ENCODE measurements at places on chromosomes 16 and 17. TPM values are rescaled to one million over a fixed set of nuclear protein-coding genes. Genes with fewer than 3 reads are reported as not detected.
A peak's percentile ranks its signal among the peaks of the same experiment; 100 is the strongest.

DNA sequence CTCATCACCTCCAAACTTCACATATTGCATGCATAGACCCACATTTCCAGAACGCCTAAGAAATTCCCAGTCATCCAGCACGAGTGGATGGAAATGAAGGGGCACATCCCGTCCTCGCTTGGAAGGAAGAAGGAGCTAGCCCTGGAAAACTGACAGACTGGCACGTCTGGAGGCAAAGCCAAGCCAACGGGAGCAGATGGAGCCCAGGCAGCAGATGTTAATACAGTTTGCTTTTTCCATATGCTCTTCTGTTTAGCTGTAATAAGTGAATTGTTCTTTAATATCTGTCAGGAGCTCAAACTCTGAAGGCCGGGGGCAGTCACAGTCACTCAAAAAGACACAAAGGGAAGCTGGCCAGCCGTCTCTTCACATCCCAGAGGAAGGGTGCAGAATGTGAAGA is 187.7 kb downstream of the XYLT1 start:
- no peak for DNase-seq

The RHBDL1 gene
- 5.5 TPM for total RNA-seq

DNA sequence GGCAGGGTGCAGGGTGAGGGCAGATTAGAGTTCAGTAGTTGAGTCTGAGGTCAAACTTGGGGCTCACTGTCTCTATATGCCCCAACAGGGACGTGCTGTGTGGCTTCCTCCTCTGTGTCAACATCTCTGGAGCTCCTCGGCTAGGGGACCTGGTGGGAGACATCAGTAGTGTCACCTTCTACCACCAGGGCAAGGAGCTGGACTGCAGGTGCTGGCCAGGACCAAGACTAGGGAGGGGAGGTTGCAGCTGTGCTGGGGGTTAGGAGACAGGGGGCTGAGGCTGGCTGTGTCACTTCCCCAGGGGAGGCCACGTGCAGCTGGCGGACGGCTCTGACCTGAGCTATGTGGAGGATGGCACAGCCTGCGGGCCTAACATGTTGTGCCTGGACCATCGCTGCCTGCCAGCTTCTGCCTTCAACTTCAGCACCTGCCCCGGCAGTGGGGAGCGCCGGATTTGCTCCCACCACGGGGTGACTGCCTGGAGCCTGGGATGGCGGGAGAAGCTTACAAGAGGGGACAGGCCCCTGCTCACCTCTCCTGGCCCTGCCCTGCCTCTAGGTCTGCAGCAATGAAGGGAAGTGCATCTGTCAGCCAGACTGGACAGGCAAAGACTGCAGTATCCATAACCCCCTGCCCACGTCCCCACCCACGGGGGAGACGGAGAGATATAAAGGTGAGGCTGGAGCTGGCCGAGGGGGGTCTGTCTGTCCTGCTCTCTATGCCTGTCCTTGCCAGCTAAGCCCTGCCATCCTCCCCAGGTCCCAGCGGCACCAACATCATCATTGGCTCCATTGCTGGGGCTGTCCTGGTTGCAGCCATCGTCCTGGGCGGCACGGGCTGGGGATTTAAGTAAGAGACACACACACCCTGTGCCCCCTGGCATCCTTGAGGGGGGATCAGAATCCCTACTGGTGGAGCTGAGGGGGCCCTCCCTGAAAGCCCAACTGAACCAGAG is 18.9 kb downstream of the ADAM11 start:
- DNase-seq: no peak

GRCh38 chr17:386141-386876 is 33.7 kb upstream of the RPH3AL start:
- DNase-seq: peak; percentile 79

The GPRC5C gene
- 148 TPM for total RNA-seq

The FBXO47 gene
- not detected for total RNA-seq

DNA sequence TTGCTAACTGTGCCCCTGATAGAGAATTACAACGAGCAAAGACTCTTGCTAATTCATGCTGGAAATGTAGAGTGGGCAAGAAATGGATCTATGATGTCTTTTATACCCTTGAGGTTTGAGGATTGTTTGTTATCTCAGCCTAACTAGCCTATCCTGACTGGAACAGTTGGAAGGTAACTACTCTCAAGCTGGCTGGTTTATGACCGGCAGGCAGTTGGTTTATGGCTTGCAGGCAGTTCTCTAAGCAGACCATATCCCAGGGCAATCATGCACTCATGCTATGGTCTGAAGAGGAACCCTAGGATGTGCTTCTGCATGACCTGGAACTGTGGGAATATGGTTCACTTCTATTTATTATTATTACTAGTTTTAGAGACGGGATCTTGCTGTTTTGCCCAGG is 49.1 kb downstream of the LYRM1 start:
- DNase-seq: no peak

DNA sequence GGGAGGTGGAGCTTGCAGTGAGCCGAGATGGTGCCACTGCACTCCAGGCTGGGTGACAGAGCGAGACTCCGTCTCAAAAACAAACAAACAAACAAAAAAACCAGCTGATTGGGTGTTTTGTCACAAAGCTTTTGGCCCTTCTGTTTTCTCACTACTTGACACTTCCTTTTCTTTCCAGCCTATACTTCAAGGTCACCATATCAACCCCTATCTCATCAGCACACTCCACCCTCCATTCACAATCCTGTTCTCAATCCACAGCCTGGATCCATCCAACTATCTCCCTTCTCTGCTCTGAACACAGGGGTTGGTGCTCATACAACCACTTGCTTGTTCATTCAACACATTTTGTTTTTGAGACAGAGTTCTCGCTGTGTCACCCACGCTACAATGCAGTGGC is 6.6 kb upstream of the MED11 start:
- no peak for DNase-seq

The TBX4 gene
- total RNA-seq: 1.6 TPM

DNA sequence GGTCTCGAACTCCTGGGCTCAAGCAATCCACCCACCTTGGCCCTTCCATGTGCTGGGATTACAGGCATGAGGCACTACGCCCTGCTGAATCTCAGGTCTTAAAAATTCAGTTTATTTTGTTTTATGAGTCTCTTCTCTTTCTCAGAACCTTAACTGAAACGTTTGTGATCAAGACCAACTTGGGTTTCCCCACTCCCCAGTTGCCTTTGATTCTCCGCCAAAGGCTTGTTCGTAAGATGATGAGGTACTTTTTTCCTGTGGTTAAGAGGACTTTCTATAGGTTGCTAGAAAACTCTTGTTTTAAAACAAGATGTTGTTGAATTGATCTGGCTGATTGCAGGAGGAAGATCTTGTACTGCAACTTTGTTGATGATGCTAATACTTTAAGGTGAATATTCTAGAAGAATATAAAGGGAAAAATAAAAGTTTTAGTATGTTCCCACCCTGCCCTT is 11.7 kb downstream of the ABCC1 start:
- no peak for DNase-seq

DNA sequence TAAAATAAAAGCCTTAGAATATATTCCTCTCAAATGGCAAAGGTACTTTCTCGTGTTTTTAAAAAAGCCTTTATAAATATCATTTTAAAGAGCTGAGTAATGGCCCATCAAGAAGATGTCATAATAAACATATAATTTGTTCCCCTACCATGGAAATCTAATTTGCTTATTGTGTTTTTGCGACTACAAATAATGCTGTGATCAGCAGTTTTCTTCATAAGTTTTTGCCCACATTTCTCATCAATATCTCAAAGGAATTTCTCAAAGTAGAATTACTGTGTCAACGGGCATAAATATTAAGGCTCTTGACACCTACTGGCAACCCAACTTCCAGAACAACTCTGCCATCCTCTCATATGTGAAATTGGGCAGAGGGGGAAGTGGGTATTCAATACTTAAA is 17.5 kb downstream of the ZNF18 start:
- DNase-seq: no peak

The YWHAE gene
- 384 TPM for total RNA-seq

GRCh38 chr17:40315678-40316570 is 6.9 kb downstream of the RARA start:
- DNase-seq: no peak

DNA sequence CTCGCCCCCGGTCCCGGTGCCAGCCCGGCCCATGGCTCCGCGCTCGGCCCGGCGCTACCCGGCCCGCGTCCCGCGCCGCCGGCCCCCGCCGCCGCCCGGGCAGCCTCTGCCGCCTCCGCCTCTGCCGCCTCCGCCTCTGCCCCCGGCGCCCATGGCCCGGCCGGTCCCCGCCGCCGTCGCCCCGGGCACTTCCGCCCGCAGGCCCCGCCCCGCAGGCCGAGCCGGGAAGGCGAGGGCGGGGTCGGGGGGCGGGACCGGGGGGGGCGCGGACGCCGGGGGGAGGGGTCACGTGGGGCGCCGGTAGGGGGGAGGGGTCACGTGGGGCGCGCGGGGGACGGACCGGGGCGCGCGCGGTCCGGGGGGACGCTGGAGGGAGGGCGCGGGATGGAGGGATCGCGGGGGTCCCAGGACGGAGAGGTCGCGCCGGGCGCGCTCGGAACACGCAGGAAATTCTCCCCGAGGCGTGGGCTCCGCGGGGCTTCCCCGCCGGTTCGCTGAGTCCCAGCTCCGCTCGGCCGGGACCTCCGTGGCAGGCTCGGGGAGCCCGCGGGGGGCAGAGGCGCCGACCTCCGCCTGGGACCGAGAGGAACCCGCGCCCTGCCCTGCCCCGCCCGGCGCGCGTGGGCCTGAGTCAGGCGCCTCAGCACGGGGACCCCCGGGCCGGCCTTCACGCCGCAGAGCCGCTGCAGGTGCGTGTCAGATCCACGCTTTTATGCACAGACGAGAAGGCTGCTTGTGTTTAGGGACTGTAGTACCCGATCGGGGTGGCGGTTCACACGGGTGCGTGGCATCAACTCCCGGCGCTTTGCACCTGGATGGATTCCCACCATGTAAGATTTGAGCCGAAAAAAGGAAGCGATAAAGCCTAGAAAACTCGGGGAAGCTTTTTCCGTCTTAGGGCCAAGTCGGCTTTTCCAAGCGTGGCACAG is at the start of gene PGAP6:
TSS of gene PGAP6 (minus strand) at position 190 of the 929 bp plus-strand sequence. CDS start at position 33, 157 bp downstream.
- DNase-seq: peak; percentile 43

- DNase-seq: no peak
These were observed 255.3 kb downstream of the CPPED1 start for GRCh38 chr16:12548270-12548983.

The CD300A gene
- 15.2 TPM for total RNA-seq

- no peak for DNase-seq
These were observed 218.0 kb upstream of the TNRC6C start for GRCh38 chr17:77740481-77740880.

The C17orf113 gene
- total RNA-seq: 1.6 TPM

DNA sequence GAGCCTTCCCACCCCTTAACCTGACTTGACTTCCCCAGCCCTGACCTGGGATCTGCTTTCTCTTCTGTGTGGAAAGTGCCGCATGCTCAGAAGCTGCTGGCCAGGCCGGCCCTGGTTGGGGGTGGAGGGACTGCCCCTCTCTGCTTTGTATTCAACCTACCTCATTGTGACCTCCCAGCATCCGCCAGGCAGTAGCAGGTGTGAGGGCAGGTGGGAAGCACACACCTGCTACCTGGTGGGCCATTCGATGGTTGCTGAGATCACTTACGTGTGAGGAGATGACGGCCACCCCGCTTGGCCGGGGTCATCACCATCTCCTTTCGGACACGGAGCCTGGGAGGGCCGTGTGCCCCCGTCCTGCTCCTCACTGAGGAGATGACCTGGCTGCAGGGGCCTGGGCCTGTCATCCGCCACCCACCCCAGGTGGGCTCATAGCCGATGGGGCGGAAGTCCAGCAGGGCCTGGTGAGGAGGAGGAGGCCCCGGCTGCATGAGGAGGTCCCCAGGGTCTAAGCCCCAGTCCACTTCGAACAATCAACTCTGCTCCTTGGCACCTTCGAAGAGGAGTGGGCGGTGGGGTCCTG is 7.1 kb downstream of the CPNE7 start:
- no peak for DNase-seq

The IRF8 gene
- 29.6 TPM for total RNA-seq

The PHOSPHO1 gene
- total RNA-seq: 0.23 TPM

The RSKR gene
- 9.0 TPM for total RNA-seq

- DNase-seq: no peak
These were observed 57.0 kb downstream of the TOX3 start for GRCh38 chr16:52489894-52490293.

DNA sequence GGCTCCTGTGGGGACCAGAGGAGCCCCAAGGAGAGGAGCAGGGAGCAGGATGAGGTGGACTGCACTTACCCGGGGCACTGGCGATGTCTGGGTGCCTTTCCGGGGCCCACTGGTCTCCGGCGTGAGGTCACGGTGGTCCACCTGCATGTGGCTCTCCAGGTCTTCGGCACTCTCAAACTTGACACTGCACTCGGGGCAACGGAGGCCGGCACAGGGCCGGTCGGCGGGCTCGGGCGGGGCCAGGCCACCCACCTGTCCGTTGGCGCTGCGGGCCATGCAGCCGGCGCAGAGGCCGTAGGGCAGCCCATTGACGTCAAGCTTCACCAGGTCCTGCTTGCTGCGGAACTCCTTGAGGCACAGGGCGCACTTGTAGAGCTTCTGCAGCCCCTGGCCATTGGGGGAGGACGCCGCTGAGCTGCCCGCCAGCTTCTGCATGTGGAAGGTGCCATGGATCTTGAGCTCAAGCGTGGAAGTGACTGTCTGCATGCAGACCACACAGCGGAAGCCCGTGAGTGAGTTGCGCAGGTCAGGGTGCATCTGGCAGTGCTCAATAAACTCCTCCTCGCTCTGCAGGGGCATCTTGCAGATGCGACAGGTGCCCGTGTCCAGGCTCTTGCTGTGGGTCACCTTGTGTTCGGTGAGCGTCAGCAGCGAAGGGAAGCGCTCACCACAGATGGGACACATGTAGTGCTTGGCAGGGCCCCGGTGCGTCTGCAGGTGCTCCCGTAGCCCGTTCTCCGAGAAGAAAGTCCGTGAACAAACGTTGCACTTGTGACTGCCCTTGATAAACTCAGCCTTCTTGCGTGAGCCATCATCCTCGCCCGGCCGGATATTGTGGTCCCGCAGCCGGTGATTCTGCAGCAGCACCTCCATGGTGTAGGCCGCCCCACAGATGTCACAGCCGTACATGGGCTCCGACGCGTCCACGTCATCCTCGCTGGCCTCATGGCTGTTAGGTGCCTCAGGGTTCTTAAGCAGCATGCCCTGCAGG is 220.0 kb downstream of the ZNF423 start:
- DNase-seq: no peak

The TMEM235 gene
- not detected for total RNA-seq

Data from mucosa of gallbladder (tissue), 1 donor.